ENCODE measurements at places on chromosomes 7 and 10. TPM values are rescaled to one million over a fixed set of nuclear protein-coding genes. Genes with fewer than 3 reads are reported as not detected.
A peak's percentile ranks its signal among the peaks of the same experiment; 100 is the strongest.

DNA sequence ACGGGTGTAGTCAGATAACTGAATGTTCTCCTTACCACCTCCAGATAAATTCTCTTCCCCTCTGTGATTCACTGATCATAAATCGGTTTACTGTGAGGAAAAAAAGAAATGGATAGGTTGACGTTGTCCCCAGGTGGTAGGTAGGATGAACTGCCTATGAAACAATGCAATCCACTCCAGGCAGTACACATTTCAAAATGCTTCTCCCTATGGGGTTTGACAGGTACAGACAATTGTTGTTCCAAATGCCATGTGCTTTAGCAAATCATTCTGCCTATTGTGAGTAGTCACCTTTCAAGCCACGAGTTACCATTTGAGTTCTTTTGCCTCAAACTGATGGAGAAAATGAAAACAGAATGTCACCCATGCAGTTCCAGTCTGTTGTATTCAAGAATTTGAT, 21.8 kb downstream of the VIM start:
- DNase-seq, result peak; percentile 54
- no peaks in the 10 kb centered on the region for H3K36me3 ChIP-seq
- no peaks in the 10 kb centered on the region for H3K27me3 ChIP-seq
- no peaks in the 10 kb centered on the region for H3K4me1 ChIP-seq

- H3K27ac ChIP-seq, result peak overlapping the region; percentile 61
- no peaks in the 10 kb centered on the region for H3K27me3 ChIP-seq
- H3K36me3 ChIP-seq, result no peaks in the 10 kb centered on the region
- peak; percentile 76 for DNase-seq
- H3K4me1 ChIP-seq, result peaks cover 30% of the 10 kb centered on the region
Observed at GRCh38 chr7:116653204-116653603, 18.8 kb upstream of the MET start.

- H3K4me1 ChIP-seq, result no peaks in the 10 kb centered on the region
- no peak for DNase-seq
- no peaks in the 10 kb centered on the region for H3K27me3 ChIP-seq
- H3K4me3 ChIP-seq, result no peak overlapping the region
Observed at GRCh38 chr10:132448248-132448731, 51.3 kb downstream of the PWWP2B start.

DNA sequence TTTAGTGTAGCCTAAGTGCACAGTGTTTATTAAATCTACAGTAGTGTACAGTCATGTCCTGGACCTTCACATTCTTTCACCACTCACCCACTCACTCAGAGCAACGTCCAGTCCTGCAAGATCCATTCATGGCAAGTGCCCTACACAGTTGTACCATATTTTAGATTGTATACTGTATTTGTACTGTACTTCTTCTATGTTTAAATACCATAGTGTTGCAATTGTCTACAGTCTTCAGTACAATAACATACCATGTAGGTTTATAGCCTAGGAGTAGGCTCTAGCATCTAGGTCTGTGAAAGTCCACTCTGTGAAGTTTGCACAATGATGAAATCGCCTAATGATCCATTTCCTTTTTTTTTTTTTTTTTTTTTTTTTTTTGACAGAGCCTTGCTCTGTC, 12.0 kb downstream of the EEPD1 start:
- no peaks in the 10 kb centered on the region for H3K4me1 ChIP-seq

DNA sequence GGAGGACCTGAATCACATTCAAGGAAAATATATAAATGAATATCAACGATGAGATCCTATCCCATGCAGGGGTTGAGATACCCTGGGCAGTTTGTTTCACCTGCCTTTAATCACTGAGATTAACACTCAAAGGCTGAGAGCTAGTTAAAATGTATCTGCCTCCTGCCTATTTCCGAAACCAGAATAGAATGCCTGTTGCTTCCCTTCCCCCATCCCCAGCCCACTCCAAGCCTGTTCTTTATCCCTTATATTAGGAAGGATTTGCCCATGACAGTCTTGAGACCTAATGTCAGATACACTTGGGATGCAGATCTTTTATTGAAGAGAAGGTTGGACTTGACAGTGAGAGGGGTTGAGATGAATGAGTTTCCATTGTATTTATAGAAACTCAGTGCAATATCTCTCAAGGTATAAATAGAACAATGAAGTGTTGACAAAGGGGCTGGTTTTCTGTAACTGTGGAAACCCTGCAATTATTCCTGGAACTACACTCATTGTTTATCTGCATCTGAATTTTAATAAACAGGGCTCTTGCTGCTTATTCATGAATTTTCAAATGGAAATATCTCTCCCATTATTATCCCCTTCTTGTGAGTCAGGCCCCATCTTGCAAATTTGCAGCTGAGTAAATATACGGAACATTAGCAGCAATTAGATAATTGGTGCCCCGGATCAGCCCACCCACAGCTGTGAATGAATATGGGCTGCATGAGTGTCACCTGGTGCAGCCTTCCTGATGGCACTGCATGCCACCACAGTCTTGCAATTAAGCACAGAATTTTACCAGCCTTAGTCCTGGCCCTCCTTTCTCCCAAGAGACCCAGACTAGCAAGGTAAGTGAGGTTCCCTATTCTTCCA, 66.7 kb downstream of the SORCS3 start:
- no peak overlapping the region for H3K27ac ChIP-seq
- no peaks in the 10 kb centered on the region for H3K36me3 ChIP-seq
- no peaks in the 10 kb centered on the region for H3K27me3 ChIP-seq
- H3K4me3 ChIP-seq, result no peak overlapping the region
- no peak for DNase-seq

- peaks cover 11% of the 10 kb centered on the region for H3K4me1 ChIP-seq
- H3K36me3 ChIP-seq, result peaks cover 9% of the 10 kb centered on the region
- no peaks in the 10 kb centered on the region for H3K27me3 ChIP-seq
- peak overlapping the region; percentile 91 for H3K4me3 ChIP-seq
- peak; percentile 39 for DNase-seq
Observed at GRCh38 chr7:2553831-2554581, 1.3 kb downstream of the BRAT1 start.

DNA sequence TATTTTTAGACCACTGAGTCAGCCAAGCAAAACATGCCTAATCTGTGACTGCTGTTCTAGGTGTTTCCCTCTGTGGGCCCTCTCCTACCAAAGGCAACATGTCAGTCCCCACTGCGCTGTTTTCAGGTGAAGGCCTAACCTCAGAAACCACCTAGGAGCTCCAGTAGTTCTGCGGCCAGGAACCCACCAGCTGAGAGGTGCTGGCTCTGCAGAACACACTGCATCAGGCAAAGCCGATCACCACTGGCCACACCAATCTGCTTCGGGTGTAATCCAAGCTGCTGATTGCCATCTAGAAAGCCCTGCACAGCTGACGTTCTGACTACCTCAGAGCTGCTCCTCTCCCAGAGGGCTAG, 14.9 kb downstream of the CAMK2G start:
- H3K4me3 ChIP-seq, result no peak overlapping the region
- peaks cover 4% of the 10 kb centered on the region for H3K4me1 ChIP-seq
- H3K36me3 ChIP-seq, result peaks cover 15% of the 10 kb centered on the region
- no peak overlapping the region for H3K27ac ChIP-seq
- no peaks in the 10 kb centered on the region for H3K27me3 ChIP-seq
- no peak for DNase-seq

DNA sequence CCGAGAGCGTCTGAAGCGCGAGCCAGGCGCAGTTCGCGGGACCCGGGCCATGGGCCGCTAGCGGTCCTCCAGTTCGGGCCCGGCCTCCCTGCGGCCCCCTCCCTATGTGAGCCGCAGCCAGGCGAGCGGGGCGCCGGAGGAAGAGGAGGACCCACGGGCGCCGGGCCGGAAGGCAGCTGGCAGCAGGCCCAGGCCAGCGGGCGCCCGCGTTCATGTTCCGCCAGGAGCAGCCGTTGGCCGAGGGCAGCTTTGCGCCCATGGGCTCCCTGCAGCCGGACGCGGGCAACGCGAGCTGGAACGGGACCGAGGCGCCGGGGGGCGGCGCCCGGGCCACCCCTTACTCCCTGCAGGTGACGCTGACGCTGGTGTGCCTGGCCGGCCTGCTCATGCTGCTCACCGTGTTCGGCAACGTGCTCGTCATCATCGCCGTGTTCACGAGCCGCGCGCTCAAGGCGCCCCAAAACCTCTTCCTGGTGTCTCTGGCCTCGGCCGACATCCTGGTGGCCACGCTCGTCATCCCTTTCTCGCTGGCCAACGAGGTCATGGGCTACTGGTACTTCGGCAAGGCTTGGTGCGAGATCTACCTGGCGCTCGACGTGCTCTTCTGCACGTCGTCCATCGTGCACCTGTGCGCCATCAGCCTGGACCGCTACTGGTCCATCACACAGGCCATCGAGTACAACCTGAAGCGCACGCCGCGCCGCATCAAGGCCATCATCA, 1.1 kb downstream of the ADRA2A start:
- DNase-seq, result no peak
- no peak overlapping the region for H3K27ac ChIP-seq
- no peaks in the 10 kb centered on the region for H3K4me1 ChIP-seq
- peak overlapping the region; percentile 60 for H3K4me3 ChIP-seq

- no peak overlapping the region for H3K27ac ChIP-seq
- peaks cover 8% of the 10 kb centered on the region for H3K4me1 ChIP-seq
- H3K36me3 ChIP-seq, result no peaks in the 10 kb centered on the region
Observed at GRCh38 chr7:77326131-77326530, 90.0 kb downstream of the GSAP start.

DNA sequence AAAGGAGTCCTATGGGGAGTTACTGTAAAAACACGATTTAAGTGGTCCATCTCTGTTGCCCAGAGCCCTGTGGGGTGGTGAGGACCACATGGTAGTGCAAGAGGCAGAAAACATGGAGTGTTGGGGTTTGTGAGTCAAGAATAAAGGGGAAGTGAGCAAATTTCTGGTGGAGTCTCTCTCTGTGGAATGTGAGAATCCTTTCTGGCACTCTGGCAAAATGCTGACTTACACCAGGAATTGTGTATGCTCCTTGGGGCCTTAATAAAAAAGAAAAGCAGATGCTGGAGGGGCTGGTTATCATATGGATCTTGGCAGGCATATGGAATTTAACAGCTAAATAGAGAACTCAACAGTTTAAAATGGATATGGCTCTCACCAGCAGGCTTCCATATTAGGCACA, 486.0 kb downstream of the TNS3 start:
- DNase-seq, result no peak
- H3K4me3 ChIP-seq, result no peak overlapping the region
- no peak overlapping the region for H3K27ac ChIP-seq
- H3K4me1 ChIP-seq, result no peaks in the 10 kb centered on the region
- H3K27me3 ChIP-seq, result no peaks in the 10 kb centered on the region

GRCh38 chr10:69501657-69502056, 50.4 kb downstream of the TSPAN15 start:
- no peak for DNase-seq
- H3K4me1 ChIP-seq, result no peaks in the 10 kb centered on the region
- H3K27ac ChIP-seq, result no peak overlapping the region
- no peaks in the 10 kb centered on the region for H3K27me3 ChIP-seq
- no peaks in the 10 kb centered on the region for H3K36me3 ChIP-seq

- H3K27me3 ChIP-seq, result no peaks in the 10 kb centered on the region
- H3K27ac ChIP-seq, result peak overlapping the region; percentile 100
- H3K4me3 ChIP-seq, result no peak overlapping the region
- H3K36me3 ChIP-seq, result no peaks in the 10 kb centered on the region
- H3K4me1 ChIP-seq, result peaks cover 85% of the 10 kb centered on the region
- DNase-seq, result peak; percentile 99
Observed at GRCh38 chr10:100890673-100891317, 22.0 kb upstream of the SLF2 start.

DNA sequence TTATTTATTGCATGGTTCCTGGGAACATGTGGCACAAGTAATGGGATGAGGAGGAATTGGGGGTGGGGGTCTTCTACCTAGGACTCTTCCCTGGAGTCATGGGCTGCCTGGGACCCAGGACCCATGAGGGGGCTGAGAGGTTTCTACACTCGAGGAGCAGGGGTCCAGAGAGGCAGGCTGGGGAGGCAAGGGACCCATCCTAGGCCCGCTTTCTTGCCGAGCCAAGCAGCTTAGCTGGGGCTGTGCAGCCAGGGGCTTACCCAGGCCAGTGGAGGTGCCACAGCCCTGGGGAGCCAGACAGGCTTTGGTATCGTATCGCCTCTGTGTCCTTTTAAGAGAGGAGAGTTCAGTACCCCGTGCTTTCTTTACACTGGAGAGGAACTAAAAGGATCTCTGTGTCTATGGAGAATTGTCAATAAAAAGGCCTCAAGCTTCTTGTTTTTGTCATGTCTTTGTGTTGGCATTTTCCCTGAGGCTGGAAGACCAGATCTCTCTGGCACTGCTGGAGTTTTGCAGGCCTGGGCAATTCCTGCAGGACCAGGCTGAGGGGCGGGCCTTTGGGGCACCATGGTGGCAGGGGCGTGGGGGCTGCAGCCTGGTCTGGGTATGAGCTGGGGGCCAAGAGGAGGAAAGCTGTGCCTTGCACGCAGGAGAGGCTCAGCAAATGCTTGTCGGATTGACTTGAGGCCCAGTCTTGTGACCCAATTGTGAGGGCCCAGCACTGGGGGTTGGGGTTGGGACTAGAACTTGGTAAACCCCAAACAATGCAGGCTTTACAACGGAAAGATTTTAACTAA, 11.1 kb downstream of the SFRP5 start:
- no peak for DNase-seq
- no peaks in the 10 kb centered on the region for H3K27me3 ChIP-seq
- peaks cover 17% of the 10 kb centered on the region for H3K36me3 ChIP-seq
- no peak overlapping the region for H3K27ac ChIP-seq
- peaks cover 50% of the 10 kb centered on the region for H3K4me1 ChIP-seq
- H3K4me3 ChIP-seq, result no peak overlapping the region

The PAPSS2 gene
- 1.4 TPM for total RNA-seq

The CFAP58 gene
- 0.08 TPM for total RNA-seq

The MALRD1 gene
- not detected for total RNA-seq

The CALML3 gene
- not detected for total RNA-seq

All from SJCRH30 (cell line).